ENCODE measurements at places on chromosomes 6 and 20.

- no peak for DNase-seq
Observed at GRCh38 chr6:118536478-118536877, 11.6 kb upstream of the PLN start.

- no peak for DNase-seq
Observed at GRCh38 chr6:165573671-165574070, 89.4 kb downstream of the PDE10A start.

DNA sequence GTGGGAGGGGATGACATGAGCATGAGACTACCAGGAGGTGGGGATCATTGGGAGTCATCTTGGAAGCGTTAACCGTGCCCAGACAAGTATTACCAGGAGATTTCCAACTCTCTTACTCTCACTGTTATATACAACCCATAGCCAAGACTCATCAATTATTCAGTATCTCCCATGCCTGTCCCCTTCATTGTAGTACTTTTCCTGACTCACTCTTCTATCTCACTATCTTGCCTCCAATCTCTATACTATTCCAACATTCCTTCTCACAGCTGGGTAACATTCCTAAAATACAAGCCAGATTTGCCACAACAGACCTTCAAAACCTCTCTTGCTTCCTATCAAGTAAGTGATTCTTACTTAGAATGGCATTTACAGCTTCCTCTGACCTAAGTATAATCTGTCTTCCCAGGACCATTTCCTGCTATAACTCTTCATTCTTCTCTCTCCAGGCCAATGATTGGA lies 226.3 kb upstream of the SMLR1 start:
- DNase-seq = no peak

DNA sequence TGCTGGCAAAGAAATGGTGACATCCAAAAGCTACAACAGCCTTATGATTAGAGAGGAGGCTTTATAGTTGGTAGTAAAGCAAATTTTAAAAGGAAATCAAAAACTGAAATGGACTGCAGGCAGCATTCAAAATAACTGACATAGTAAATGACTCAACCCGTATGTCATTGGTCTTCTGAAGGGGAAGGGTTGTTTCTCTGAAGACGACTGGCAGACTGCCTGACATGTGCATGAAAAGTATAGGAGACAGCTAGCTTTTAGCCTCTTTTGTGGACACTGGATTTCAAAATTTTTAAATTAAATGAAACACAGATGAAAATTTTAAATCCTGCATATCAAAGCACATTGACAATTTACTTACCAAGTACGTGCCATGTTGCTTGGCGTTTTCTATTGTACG lies 90.7 kb downstream of the TRMT6 start:
- no peak for DNase-seq

DNA sequence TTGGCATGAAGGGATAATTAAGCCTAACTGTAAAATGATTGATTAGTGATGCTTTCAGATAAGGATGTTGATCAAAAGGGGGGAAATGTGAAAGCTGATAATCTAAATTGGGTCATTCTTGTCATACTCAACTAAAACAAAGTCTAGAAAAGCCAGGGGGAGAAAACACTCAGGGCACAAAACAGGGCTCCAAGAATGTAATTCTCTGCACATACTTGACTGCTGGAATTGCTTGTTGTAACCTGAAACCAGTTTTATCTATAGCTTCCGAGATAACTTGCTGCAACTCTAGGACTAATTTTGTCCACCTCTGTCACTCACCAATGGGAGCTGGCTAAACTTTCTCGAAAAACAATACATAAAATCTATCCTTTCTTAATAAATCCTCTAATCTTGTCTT lies 310.3 kb downstream of the CLVS2 start:
- no peak for DNase-seq

GRCh38 chr6:124941259-124941658 lies 21.0 kb upstream of the RNF217 start:
- no peak for DNase-seq

- DNase-seq = no peak
Observed at GRCh38 chr20:16028923-16029322, 544.3 kb downstream of the KIF16B start.

- DNase-seq = peak; percentile 74
Observed at GRCh38 chr6:142946924-142947713, 2.1 kb upstream of the HIVEP2 start.

GRCh38 chr20:37615340-37616109 lies 78.3 kb upstream of the CTNNBL1 start:
- DNase-seq = peak; percentile 38

- no peak for DNase-seq
Observed at GRCh38 chr20:53941680-53942471, 128.5 kb downstream of the BCAS1 start.

GRCh38 chr6:121437851-121438651 lies 2.6 kb downstream of the GJA1 start:
- no peak for DNase-seq

DNA sequence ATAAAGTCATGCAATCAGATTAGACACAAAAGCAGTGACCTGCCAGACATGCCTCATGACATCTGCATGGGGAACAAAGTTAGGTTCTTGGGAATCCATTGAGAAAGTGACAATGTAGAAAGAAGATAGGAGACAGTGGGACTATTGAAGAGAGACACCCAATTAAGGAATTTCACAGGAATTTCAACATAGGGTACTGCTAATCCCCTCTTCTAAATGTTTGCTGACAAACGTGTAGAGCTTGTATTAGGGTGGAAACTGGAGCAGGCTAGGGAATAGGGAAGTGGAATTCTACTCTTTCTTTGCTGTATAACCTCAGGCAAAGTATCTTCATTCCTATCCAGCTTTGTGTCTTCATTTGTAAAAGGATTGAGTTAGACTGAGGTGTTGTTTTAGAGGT lies 409.4 kb upstream of the SASH1 start:
- DNase-seq = no peak

DNA sequence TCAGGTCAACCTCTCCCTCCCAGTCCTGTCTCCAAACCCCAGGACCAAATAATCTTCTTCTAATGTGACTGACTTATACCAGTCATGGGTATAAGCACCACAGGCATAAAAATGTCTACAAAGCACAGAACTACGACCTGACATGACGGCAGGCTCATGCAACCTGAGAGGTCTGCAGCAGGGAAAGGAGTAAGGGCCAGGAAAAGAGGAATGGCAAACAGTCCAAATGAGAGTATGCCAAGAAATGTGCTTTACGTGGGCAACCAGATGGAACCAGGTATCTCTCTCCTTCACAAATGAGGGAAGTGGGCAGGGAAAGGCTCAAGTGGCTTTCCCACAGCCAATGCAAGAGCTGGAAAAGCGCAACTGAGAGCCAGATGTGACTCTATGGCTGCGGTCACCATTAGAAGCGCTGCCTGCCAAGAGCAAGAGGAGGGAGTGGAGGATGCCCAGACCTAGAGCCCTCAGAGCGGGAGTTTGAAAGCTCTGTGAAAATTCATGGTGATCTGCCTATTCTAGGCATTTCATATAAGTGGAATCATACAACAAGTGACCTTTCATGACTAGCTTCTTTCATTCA lies 6.0 kb downstream of the APMAP start:
- no peak for DNase-seq

DNA sequence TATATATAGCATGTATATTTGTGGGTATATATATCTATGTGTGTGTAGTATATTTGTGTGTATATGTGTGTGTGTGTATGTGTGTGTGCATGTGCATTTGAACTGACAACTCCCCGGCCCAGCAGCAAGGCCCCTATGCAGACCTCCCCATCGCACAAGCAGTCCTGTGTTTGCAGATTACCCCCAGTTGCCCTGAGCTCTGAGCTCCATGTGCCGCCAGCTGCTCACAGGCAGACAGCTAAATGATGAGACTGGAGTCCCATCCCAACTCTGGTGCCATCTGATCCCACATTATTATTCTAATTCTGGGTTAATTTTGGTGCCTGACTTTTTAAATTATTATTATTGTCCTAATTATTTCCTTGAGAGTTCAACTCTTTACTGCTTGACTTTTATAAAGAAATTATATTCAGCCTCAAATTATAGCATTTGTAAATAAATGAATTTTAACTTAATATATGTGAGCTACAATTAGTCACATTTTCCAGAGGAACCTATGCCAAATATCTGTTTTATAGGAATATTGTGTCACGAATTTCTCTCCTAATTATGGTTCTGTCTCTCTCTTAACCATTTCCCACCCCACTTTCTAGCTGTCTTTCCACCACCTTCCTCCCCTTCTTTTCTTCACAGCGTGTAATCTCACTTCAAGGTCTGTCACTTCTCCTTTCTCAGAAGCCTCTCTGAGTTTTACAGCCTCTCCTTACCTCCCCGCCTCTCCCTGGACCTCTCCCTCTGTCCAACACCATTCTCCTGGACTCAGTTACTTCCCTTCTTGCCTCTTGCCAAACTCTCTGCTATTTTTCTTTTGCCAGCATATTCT lies 90.6 kb upstream of the SYNDIG1 start:
- no peak for DNase-seq

- DNase-seq = peak; percentile 53
Observed at GRCh38 chr6:10720265-10720959, 2.5 kb upstream of the TMEM14C start.

GRCh38 chr6:19408331-19408730 lies 428.8 kb upstream of the ID4 start:
- no peak for DNase-seq

- DNase-seq = no peak
Observed at GRCh38 chr6:155495011-155495768, 39.6 kb upstream of the NOX3 start.

GRCh38 chr6:19845266-19846041 lies 8.3 kb downstream of the ID4 start:
- no peak for DNase-seq

DNA sequence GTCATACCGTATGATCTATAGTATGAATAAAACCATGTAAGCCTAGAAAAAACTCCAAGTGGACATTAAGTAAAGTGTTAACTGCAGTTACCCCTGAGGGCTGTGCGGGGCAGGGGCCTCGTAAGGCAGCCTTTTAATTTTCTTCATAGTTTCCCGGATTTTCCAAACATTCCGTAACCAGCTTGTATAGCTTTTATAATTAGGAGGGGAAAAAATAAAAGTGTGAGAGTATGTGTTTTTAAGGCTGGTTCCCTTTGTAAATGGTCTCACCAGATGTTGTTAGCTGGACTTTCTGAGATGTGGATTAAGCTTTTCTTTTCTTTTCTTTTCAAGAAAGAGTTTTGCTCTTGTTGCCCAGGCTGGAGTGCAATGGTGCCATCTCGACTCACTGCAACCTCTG lies 7.0 kb downstream of the KIAA1755 start:
- no peak for DNase-seq

- DNase-seq = no peak
Observed at GRCh38 chr6:53770780-53771249, 24.0 kb upstream of the LRRC1 start.

DNA sequence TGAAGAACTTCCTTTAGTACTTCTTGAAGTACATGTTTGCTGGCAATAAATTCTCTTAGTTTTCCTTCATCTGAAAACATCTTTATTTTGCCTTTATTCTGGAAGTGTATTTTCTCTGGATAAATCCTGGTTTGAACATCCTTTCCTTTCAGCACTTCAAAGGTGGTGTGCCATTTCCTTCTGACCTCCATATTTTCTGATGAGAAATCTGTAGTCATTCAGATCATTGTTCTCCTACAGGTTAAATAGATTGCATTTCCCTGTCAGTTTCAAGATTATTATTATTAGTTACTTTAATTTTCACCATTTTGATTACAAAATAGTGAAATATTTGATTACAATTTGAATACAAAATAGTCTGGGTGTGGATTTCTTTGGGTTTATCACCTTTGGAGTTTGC lies 134.5 kb downstream of the CDH26 start:
- no peak for DNase-seq

- no peak for DNase-seq
Observed at GRCh38 chr6:46287681-46288080, 116.9 kb upstream of the ENPP5 start.

- DNase-seq = no peak
Observed at GRCh38 chr6:117344444-117345291, 79.3 kb downstream of the VGLL2 start.

DNA sequence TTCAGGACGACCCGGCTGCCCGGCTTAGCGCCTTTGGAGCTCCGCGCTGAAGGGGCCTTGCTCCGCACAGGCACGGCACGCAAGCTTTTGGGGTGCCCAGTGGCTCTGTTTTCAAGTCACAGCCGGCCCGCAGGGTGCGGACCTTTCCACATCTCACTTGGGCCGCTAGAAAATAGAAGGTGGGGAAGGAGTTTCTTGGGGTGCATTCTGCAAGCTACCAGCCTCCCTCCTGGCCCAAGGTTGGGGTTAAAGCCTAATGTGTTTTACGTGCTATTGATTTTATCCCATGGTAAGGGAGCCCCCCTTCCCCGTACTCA lies 561 bp downstream of the KAT14 start:
- DNase-seq = no peak

DNA sequence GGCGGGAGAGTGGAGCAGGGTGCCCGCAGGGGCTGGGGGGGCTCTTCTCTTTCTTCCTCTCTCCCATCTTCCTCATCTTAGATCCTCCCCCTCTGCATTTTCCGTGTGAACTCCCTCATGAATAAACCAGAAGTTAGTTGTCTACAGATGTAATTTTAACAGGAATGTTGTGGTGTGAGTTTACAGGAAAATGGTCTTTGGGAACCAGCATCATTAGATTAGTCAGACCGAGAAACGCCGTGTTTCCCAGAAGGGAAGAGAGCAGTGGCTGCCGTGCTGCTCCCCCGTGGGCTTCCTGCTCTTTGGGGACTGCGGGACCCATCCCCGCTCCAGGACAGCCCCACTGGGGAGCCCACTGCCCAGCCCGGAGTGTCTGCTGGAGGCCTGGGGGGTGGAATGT lies 3.4 kb downstream of the MYT1 start:
- no peak for DNase-seq

- DNase-seq = no peak
Observed at GRCh38 chr6:134707342-134708031, 242.4 kb downstream of the ALDH8A1 start.

GRCh38 chr20:20743511-20744169 lies 31.2 kb upstream of the RALGAPA2 start:
- DNase-seq = no peak

Measured in CD4-positive, alpha-beta T cell treated with Interleukin-4 for 4 hours (primary cell).